ENCODE measurements at places on chromosomes 7 and 10.

- DNase-seq, result peak; percentile 97
Measured at GRCh38 chr10:6778992-6779701, 199.1 kb upstream of the PRKCQ start.

GRCh38 chr10:45424668-45425404 is 50.8 kb downstream of the ALOX5 start:
- no peak for DNase-seq

GRCh38 chr10:8060010-8060703 is 5.7 kb downstream of the GATA3 start:
- peak; percentile 67 for DNase-seq

DNA sequence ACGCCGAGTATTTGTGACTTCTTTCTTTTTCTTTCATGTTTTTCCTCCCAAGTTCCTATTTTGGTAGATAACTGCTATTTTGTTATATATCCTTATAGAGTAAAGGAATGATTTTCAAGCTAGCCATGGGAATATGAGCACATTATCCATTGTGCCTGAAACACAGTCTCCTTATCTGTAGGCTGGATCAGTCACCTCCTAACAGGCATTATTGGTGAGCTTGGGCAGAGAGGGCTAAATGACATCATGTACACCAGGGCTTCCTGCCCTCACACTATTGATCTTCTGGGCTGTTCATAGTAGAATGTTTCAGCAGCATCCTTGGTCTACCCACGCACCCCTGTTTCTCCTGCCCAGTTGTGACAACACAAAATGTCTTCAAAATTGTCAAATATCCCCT is 88.1 kb upstream of the CTBP2 start:
- DNase-seq, result no peak

Data from astrocyte (in vitro differentiated cells and primary cell).